ENCODE measurements at places on chromosomes 4 and X. TPM values are rescaled to one million over a fixed set of nuclear protein-coding genes. Genes with fewer than 3 reads are reported as not detected.

The ARSD gene
- total RNA-seq, result 13.8 TPM

DNA sequence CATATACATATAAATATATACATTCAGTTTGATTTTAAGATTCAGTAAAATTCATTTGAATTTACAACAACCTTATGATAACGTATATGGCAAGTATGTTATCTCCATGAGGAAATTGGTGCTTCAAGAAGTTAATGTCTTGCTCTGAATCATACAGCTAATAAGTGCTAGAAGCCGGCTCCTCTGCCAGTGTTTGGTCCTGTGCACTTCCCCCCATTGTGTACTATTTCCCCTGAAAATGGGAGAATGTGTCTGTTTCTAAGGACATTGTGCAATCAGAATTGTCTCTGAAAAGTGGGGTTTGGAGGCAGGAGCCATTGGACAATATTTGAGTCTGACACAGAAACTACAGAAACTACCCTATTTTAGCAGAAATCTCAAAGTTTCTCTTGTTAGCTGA lies 135.9 kb downstream of the CPE start:
- DNase-seq, result no peak

DNA sequence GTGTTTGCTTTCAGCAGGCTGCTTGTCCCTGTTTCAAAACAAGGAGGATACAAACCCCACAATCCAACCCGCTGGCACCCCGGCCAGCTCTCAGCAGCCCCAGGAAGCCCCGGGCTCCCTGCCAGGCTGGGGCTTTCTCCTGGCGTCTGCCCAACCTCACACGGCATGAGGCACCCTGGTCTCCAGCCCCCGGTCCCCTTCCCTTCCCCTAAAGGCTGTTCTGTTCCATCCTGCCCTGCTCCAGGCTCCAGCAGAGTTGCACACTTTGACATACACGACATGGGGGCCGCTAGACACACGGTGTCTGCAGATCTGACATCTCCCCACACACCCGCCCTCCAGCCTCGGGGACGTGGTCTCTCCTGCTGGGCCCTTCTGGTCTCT lies 107.7 kb upstream of the ADRA2C start:
- no peak for DNase-seq

- DNase-seq, result no peak
Observed at GRCh38 chr4:10608501-10609219, 75.9 kb downstream of the CLNK start.

- no peak for DNase-seq
Observed at GRCh38 chrX:136258951-136259350, 7.8 kb upstream of the MAP7D3 start.
